ENCODE measurements at places on chromosomes 7 and 10.

GRCh38 chr10:88971221-88972061, 18.9 kb upstream of the ACTA2 start:
- no peak for DNase-seq

DNA sequence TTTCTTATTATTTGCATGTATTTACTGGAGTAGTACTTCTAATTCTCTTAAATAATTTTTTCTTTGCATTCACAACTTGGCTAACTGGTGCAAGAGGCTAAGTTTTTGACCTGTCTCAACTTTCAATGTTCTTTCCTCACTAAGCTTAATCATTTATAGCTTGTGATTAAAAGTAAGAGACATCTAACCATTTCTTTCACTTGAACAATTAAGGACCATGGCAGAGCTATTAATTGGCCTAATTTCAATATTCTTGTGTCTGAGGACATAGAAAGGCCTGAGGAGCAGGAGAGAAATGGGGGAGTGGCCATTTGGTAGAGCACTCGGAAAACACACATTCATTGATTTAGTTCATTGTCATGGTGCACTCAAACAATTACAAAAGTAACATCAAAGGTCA, 141.4 kb upstream of the TMEM196 start:
- DNase-seq: no peak

DNA sequence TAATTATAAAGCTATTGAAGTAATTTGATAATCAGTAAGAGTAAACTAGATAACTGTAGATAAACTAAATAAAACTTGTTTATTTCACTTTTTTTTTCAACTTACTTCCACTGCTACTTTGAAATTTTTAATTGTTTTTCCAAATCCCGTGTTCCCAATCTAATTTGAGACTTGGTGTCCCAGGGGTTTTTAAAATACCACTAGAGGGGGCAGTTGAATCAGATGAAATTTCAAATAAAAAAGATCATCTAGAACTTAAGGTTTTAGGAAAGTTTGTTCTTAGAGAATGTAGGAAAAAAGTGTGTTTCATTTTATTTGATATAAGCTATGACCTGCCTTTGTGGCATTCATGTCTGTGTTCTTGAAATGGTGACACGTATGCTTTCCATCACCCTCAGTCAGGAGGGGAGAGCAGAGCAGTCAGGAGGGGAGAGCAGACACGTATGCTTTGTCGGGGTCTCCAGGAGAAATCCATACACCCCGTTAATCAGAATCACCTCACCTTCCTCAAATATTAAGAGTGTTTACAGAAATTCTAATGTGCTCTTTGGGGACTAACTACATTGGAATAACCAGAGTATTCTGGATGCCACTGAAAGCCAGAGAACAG, 49.9 kb downstream of the C10orf67 start:
- DNase-seq: no peak

- DNase-seq: no peak
These were observed 90.7 kb upstream of the ASAH2 start for GRCh38 chr10:50341987-50342386.

- DNase-seq: no peak
These were observed 73.4 kb downstream of the LYZL2 start for GRCh38 chr10:30556189-30556588.

- no peak for DNase-seq
These were observed 9.4 kb upstream of the MNX1 start for GRCh38 chr7:157019718-157020451.

GRCh38 chr7:23491502-23491901, 21.2 kb upstream of the IGF2BP3 start:
- no peak for DNase-seq

GRCh38 chr7:95113590-95113989, 206.2 kb downstream of the PPP1R9A start:
- no peak for DNase-seq

- DNase-seq: no peak
These were observed 28.6 kb downstream of the PON3 start for GRCh38 chr7:95367606-95368005.

DNA sequence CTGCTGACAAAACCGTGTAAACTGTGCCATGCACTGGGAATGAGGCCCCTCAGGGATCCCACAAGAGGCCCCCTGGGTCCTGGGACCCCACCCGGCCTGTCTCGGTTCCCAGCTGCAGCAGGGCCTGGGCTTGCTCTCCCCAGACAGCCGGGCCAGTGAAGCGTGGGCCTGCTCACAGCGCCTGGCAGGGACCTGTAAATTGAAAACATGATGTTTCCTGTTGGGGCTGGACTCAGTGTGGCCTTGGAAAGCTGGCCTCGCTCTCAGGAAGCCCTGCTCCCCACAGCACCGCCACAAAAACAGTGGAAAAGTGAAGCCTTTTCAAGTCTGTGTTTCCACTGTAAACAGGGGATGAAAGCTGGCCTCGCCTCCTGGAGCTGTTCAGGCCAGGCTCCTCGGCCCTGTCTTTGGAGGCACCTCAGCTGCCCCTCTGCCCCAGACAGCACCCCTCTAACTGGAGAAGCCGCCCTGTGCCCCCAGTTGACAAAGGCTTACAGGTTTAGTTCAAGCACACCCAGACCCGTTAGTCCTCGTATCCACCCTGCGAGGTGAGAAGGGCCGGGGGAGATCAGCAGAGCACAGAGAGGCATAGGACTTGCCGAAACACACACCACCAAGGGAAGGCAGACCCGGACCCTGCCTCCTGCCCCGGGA, 108.3 kb downstream of the ZMIZ1 start:
- DNase-seq: no peak

DNA sequence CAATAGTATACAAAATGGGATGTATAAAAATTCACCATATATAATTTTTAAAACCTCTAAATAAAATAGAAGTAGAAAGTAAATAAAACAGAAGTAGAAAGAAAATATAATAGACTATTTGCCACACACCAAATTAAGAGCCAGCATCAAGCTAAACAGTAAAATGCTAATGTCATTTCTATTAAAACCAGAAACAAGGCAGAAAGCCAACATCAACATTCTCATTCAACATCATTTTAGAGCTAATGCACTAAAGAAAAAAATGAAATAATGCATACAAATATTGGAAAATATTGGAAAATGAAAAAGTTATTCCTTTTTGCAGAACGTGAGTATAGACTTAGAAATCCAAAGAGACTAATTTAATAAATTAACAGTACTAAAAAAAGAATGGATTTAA, 23.4 kb upstream of the RELN start:
- no peak for DNase-seq

DNA sequence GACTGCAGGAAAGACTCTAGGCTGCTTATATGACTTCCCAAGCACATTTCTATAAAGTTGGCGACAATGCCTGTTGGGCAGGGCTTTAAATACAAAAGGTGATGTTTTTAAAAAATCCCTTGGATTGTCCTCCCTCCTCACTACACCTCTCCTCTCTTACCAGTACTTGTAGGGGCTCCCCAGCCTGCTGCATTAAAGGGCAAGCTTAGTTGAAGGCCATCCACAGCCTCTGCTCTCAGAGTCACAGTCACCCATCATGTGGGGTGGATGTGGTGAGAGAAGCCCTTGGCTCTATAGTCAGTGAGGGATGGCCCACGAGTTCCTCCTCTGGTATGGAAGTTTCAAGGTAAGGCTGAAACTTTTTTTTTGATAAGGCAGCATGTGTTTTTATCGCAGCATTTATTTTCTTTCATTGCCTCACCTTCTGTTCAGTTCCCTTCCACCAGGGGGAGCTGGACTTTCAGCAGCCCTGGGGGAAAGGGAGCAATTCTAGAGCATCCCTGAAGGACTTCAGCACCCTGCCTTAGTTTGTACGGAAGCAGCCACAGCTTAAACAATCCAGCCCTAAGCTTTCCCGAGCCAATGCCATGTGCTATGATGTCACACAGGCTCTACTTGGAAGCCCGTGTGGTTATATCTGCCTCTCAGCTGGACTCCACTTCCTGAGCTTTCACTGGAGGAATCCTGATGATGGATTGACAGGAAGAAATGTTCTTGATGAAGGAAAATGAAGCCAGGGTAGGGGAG, 131.9 kb downstream of the CALCR start:
- DNase-seq: peak; percentile 3

DNA sequence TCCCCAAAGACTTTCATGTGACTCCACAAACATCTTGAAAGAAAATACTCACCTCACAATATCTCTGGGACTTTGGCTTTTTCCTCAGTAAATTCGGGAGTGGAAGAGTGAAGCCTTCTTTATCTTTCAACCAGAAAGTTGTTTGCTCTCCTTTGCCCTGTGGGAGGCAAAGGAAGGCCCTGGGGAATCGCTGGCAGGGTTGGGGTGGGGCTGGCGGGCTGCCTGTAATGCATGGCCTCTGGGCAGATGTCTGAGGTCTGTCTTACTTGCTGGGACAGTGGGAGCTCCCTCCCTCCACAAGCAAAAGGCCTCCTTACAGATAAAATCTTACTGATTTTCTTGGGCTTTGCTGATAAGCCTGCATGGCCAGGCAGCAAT, 24.9 kb downstream of the TECTB start:
- no peak for DNase-seq

GRCh38 chr10:112715581-112715980, 234.5 kb upstream of the TCF7L2 start:
- DNase-seq: no peak

GRCh38 chr7:71131256-71132126, 453 bp upstream of the GALNT17 start:
- no peak for DNase-seq

DNA sequence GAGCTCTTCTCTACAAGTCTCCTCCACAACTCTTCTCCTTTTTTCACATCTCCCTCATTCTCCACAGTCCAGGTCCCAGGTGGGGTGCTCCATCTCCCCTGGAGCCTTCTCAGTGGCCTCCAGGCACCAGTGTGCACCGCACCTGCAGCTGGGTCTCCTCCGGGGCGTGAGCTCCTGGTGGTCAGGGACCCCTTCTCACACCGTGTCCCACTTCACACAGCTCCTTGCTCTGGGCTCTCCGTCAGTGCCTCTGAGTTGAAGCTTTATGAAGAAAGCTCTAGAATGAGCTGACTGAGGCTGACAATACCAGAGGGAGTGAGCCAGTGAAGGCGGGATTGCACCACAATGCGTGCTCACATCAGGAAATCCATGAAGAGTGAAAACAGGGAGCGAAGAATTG, 290.2 kb downstream of the DNAJB6 start:
- DNase-seq: no peak

- DNase-seq: no peak
These were observed 481.4 kb downstream of the GALNT17 start for GRCh38 chr7:71613313-71613712.

DNA sequence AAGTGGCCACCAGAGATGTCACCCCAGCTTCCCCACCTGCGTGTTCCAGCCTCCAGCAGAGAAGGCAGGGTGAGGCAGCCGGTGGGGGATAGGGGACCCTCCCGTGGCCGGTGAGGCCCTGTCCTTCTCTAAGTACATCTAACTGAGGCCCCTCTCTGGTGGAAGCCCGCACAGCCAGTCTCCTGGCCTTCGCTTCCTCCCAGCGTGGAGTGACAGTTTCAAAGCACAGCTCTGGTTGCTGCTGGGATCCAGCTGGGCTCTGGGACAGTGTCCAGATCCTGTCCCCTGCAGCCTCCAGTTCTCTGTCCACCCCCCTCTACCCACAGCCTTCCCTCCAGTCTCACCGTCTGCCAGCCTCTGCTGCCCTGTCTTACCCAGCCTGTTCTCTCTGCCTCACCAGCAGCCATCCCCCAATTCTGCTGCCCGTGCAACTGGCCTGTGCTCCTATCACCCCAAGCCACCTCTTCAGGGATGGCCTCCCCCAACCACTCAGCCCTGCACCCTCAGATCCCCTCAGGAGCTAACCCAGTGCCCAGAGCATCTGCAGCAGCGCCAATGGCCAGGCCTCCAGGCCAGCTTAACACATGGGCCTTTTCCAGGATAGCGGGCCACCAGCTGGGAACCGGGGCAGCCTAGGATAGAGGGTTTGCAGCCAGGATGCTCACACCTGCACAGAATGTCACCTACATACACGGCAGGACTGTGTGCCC, 16.3 kb upstream of the SH2B2 start:
- no peak for DNase-seq

GRCh38 chr7:27606270-27607209, 56.1 kb downstream of the HIBADH start:
- DNase-seq: peak; percentile 65

- DNase-seq: no peak
These were observed 448 bp upstream of the PTER start for GRCh38 chr10:16436367-16436757.

- no peak for DNase-seq
These were observed at the start of gene GIMAP8 for GRCh38 chr7:150450491-150451001. GIMAP8 (plus strand) TSS chr7:150450630; CDS start chr7:150466699, 16,069 bp downstream.

DNA sequence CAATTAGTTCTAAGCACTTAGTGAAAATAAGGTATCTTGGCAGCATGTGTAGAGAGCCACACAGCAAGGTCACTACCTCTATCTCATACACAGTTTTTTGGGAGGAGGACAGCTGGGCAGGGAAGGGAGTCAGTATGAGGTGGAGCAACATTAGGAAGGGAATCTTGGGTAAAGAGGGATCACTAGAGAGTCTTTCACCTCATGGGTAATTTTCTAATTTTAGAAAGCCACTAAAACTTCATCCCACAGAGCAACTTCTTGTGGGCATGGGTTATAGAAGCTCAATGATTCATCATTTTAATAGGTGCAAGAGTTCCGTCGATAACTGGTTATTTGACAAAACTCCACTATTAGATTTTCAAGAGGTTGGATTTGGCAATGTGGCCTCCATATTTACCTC, 2.5 kb downstream of the NRAP start:
- no peak for DNase-seq

DNA sequence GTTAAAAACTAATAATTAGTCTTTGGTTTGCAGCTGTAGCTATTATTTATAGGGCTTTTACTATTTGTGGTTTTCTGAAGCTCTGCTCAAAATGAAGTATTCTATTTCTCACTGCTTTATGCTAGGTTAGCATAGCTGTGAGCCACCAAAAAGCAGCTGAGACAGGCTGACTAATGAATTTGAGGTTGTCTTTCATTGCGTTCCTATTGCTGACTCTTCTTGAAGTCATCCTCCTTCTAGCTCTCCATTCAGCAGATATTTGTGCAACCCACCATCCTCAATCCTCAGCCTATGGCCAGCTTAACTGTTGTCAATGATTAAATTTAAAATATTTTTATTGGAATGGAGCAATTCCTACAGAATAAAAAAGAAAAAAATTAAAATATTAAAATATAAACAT, 2.1 kb upstream of the RALA start:
- peak; percentile 98 for DNase-seq

DNA sequence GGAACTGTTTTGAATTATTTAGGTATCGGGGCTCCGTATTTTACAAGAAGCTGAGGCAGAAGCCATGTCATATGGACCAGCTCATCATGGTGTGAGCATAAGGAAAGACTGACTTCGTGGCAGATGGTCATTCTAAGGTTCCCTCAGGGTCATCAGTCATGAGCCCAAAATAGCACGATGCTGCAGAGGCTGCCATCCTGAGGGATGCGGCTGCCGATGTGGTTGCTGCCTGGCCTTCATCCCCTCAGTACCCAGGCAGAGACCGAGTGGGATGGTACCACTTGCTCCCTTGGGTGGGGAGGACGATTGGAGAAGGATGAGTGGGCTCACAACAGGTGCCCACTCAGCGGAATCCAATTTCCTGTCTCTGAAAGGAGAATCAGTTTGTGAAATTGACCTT, 490.3 kb downstream of the SDK1 start:
- no peak for DNase-seq
